ENCODE measurements at places on chromosomes 16 and 17. TPM values are rescaled to one million over a fixed set of nuclear protein-coding genes. Genes with fewer than 3 reads are reported as not detected.

The RAD51C gene
- total RNA-seq = 50.5 TPM

The DPEP1 gene
- total RNA-seq = 0.60 TPM

The SMIM36 gene
- total RNA-seq = not detected

The YPEL2 gene
- 66.8 TPM for total RNA-seq

The CHD9NB gene
- 0.66 TPM for total RNA-seq

The ABCA6 gene
- 30.5 TPM for total RNA-seq

The EEF2K gene
- 44.1 TPM for total RNA-seq

The SLC35G6 gene
- total RNA-seq = not detected

The CD68 gene
- 2.9 TPM for total RNA-seq

The HCRT gene
- not detected for total RNA-seq

- no peaks in the 10 kb centered on the region for H3K27me3 ChIP-seq
- H3K27ac ChIP-seq = no peak overlapping the region
- no peak for DNase-seq
- no peak overlapping the region for H3K4me3 ChIP-seq
These were observed 125.0 kb downstream of the SPAG9 start for GRCh38 chr17:50995668-50996067.

DNA sequence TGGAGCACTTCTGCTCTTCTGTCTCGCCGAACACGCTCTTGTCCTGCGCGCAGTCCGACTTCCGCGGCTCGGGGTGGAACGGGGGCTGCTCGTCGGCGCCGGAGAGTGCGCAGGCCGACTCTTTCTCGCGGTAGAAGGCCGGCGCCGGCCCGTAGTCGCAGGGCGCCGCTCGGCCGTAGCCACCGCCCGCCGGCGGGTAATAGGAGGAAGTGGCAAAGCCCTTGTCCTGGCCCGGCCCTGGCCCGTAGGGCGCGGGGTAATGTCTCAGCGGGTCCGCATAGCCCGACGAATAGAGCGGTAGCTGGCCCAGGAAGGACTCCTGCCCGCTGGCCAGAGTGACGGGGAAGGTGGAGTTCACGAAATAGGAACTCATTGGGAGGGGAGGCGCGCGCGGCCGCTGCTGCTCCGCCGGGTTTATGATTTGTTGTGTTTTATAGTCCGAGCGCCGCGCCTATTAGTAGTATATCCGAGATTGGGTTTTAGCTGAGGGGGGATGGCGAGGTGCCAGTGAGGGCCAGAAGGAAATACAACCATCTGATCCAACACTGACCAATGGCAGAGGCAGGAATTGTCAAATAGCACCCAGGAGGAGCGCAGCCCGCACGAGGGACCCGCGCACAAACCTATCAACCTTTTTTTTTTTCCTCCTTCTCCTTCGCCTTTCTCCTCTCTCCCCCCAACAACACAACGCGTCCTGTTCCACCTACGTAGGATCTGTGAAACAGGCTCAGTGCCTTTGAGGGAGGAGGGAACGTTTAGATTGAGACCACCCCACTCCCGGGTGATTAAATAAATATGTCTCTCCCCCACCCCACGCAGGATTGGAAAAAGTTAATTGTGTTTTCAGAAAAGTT is 4.4 kb upstream of the HOXB5 start:
- H3K36me3 ChIP-seq = peaks cover 3% of the 10 kb centered on the region
- no peaks in the 10 kb centered on the region for H3K27me3 ChIP-seq
- DNase-seq = peak; percentile 65
- peak overlapping the region; percentile 36 for H3K4me3 ChIP-seq

DNA sequence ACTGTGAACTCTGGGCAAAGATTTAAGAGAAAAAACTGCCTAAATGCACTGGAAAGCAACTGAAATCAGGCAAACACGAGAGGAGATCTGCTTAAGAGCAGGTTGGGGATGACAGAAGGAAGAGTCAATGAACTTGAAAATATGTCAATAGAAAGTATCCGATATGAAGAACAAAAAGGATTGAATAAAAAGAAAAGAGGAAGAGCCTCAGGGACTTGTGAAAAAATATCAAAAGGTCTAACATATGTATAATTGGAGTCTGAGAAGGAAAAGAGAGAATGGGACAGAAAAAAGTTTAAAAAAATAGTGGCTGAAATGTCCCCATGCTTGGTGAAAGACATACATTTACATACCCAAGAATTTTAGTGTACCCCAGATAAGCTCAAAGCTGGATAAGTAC is 195.5 kb downstream of the COPRS start:
- no peak overlapping the region for H3K27ac ChIP-seq
- H3K27me3 ChIP-seq = peaks cover 4% of the 10 kb centered on the region
- no peaks in the 10 kb centered on the region for H3K36me3 ChIP-seq
- no peak overlapping the region for H3K4me3 ChIP-seq
- peak; percentile 25 for DNase-seq

- DNase-seq = no peak
- H3K27ac ChIP-seq = no peak overlapping the region
- H3K36me3 ChIP-seq = no peaks in the 10 kb centered on the region
- H3K4me1 ChIP-seq = peaks cover 34% of the 10 kb centered on the region
- H3K27me3 ChIP-seq = no peaks in the 10 kb centered on the region
These were observed 250.0 kb downstream of the PRKCA start for GRCh38 chr17:66552371-66552770.

- H3K4me3 ChIP-seq = no peak overlapping the region
- H3K36me3 ChIP-seq = no peaks in the 10 kb centered on the region
- H3K27me3 ChIP-seq = no peaks in the 10 kb centered on the region
- H3K27ac ChIP-seq = no peak overlapping the region
These were observed 172.0 kb upstream of the CHMP6 start for GRCh38 chr17:80819422-80820164.

DNA sequence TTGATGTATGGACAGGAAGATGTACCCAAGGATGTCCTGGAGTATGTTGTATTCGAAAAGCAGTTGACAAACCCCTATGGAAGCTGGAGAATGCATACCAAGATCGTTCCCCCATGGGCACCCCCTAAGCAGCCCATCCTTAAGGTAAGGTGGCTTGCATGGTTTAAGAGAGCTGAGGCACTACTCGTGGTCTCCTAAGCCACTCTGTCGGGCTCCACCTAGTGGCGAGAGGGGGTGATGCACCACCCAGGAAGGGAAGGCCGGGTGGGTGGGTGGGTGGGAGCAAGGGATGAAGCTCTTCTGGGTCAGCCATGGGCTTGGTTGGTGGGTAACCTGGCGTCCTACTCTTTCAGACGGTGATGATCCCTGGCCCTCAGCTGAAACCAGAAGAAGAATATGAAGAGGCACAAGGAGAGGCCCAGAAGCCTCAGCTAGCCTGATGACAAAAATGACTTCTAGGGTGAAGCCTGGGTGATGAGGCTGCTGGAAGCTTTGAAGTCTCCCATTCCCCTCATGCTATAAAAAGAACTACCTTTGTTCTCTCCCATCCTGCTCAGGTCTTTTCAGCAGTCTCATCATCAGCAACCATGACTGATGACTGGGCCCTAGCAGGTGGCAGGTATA is 21.5 kb downstream of the GPR179 start:
- no peak overlapping the region for H3K4me3 ChIP-seq
- no peak for DNase-seq
- H3K27me3 ChIP-seq = no peaks in the 10 kb centered on the region
- H3K4me1 ChIP-seq = peaks cover 5% of the 10 kb centered on the region

GRCh38 chr16:72743011-72743761 is 304.7 kb downstream of the ZFHX3 start:
- no peaks in the 10 kb centered on the region for H3K4me1 ChIP-seq
- no peaks in the 10 kb centered on the region for H3K36me3 ChIP-seq
- no peaks in the 10 kb centered on the region for H3K27me3 ChIP-seq
- H3K27ac ChIP-seq = no peak overlapping the region

- H3K4me3 ChIP-seq = no peak overlapping the region
- DNase-seq = no peak
- no peak overlapping the region for H3K27ac ChIP-seq
- H3K4me1 ChIP-seq = no peaks in the 10 kb centered on the region
- H3K27me3 ChIP-seq = no peaks in the 10 kb centered on the region
These were observed 34.9 kb downstream of the NDEL1 start for GRCh38 chr17:8470447-8471047.

- no peak overlapping the region for H3K27ac ChIP-seq
- H3K4me1 ChIP-seq = peaks cover 29% of the 10 kb centered on the region
- DNase-seq = no peak
- H3K4me3 ChIP-seq = no peak overlapping the region
These were observed 8.4 kb upstream of the TERF2 start for GRCh38 chr16:69393898-69394849.

DNA sequence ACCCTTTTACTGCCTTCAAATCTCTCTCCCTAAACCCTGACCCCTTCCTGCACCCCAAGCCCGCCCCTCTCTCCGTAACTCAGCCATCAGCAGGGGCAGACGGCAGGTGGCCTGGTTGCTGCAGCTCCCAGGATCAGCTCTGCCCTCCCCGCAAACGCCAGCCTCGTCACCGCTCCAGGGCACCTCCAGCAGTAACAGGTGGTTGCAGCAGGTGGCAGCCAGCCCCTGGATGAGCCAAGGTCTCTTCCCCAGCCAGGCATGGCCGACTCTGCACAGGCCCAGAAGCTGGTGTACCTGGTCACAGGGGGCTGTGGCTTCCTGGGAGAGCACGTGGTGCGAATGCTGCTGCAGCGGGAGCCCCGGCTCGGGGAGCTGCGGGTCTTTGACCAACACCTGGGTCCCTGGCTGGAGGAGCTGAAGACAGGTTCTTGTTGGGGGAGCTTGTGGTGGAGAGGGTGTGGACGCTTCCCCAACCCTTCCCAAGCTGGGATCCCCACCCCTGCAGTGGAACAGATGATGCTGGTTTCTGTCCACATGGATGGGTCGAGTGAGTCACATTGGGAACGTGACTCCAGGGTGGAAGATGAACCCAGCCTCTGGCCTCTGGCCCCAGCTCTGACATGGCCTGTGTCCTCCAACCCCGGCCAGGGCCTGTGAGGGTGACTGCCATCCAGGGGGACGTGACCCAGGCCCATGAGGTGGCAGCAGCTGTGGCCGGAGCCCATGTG is 558 bp downstream of the HSD3B7 start:
- no peaks in the 10 kb centered on the region for H3K27me3 ChIP-seq
- H3K4me1 ChIP-seq = no peaks in the 10 kb centered on the region

DNA sequence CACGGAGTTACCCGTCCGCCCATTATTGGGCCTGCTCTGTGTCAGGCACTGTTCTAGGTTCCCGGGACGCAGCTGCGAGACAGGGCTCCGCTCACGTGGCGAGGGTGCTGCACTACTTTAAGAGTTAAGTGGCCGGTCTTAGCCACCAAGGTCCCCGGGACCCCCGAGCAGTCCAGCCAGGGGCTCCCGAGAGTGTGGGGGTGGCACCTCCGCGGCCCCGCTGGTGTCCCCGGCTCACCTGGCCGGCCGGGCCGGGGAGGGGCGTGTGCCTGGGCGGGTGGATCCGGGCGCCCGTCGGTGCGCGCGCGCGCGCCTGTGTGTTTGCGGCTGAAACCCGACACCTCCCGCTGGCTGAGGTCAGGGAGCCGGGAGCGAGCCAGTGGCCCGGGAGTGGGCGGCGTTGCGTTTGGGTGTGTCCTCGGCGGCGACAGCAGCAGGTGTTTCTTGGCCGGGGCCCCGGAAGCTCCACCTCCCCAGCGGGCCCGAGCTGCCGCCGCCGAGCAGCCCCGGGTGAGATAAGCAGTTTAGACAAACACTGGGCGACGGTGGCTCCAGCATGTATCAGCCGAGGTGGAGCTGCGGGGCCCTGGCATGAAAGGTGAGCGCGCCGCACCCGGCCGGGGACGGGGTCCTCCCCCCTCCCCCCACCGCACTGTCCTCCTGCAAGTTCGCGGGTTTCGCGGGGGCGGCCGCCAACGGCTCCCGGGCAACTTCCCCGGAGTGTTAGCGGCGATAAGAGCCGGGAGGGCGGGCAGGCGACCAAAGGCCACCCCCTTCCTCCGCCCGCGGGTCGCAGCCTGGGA is at the start of gene GSE1:
GSE1 (plus strand) TSS at position 522 of the 803 bp plus-strand sequence; CDS start at position 592, 70 bp downstream.
- DNase-seq = peak; percentile 44
- no peaks in the 10 kb centered on the region for H3K36me3 ChIP-seq
- no peak within 1 kb of the TSS for H3K4me3 ChIP-seq
- H3K27ac ChIP-seq = no peak within 1 kb of the TSS
